ENCODE measurements at places on chromosomes 3 and 15.

- DNase-seq: no peak
Observed at GRCh38 chr3:148911592-148911991, 46.5 kb downstream of the CPA3 start.

DNA sequence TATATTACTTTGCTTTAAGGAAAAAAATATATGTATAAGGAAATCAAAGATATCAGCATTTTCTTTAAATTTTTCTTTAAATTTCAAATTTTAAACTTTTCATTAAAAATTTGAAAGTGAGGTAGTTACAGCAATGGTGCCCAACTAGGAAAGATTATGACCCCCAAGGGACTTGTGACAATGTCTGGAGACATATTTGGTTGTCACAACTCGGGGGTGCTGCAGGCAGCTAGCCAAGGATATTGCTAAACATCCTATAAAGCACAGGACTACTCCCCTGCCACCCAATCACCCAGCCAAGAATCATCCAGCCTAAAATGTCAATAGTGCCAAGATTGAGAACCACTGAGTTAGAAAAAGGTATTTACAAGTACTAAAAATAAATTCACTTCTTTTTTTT, 57.3 kb downstream of the SLC4A7 start:
- DNase-seq: no peak

DNA sequence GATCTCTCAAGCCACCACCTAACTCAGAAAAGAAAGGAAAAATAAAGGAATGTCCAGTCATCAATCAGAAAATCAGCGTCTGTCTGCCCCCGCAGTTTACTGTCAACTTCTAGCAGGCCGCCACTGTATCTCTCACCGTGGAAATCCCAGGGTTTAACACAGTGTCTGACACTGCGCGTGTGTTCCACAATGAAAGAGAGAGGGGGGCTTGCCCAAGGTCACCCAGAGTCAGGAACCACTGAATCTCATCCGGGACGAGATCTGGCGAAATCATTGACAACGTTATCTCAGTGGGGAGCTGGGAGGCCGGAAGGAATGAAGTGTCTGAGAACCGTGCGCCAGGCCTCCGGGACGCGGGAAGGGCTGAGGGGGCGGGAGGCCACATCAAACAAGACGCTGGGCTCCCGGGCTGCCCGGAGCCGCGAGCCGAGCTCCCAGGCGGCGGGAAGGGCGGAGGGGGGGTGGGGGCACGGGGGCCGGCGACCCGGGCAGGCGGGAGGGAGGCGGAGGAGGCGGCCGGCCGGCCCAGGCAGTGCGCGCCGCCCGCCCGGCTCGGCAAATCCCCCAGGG, 2.2 kb upstream of the HES1 start:
- peak; percentile 20 for DNase-seq

DNA sequence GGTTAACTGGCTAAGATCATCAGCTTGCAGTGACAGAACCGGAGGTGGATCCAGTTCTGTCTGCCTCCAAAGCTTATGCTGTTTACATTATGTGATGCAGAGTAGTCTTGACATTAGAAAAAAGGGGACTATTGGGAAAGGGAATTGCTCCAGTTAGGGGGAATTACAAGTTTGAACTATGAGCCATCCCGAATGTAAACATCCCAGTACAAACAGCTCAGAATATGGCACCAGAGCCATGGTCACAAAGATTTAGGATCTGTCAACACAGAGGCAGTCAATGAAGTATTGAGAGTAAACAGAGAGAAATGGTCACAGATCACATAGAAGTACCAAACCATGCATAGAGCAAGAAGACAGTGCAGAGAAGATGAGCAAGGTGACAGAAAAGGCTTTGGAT, 39.8 kb upstream of the CRTC3 start:
- no peak for DNase-seq

DNA sequence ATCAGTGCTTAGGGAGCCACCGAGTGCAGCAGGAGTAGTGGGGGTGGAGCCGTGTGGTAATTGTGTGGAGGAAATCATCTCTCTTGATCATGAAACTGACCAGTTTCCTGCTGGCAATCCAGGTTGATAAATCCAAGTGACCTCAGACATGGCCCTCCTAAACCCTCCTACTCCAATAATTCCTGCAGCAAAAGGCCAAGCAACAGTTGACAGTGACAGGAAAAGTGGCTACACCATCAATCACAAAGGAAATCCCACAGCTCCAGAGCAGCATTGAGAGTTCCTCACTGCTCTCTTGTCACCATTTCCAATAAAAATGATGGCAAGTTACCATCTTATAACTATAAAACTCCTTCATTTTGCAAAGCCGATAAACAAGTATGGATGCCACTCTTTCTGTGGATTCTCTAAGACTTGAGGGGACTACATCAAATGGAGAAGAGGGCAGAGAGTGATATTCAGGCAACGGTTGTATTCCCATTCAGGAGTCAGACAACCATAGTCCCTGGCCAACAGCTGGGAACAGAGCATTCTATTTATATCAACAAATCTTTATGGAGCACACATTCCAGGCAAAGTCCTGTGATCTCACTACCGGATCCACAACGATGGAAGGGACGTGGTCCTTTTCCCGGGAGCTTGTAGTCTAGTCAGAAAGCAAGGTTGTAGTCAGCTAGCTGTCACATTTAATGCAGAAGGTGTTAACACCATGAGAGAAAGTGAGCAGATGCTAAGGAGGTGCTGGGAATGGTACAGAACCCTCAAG, 312.5 kb upstream of the CTNNB1 start:
- no peak for DNase-seq

GRCh38 chr3:43549626-43550290, 72.1 kb downstream of the ANO10 start:
- DNase-seq: no peak

GRCh38 chr15:64122936-64123351, 27.2 kb downstream of the SNX1 start:
- no peak for DNase-seq

DNA sequence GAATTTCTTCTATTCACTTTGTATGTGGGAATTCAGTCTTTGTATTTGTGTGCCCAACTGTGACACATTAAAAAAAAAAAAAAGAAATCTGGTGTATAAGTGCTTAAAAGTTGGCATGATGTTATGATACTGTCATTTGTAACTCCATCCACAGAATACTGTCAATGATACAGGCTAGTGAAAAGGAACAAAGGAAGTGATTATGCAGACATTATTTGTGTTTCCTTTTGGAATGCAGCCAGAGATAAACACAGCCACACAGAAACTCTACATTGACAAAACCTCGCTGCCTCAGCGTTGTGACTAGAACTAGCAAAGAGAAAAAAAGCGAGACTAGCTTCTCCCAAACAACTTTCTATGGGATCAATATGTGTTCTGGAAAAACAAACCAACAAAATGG, 519.2 kb upstream of the AGTR1 start:
- DNase-seq: no peak
